Tibial artery (tissue), 4 donors: ENCODE measurements at places on chromosomes 2 and 18.

- no peak for DNase-seq
Observed at GRCh38 chr2:6972067-6972710, 55.0 kb downstream of the RNF144A start.

- DNase-seq, result no peak
Observed at GRCh38 chr18:7521226-7521856, 45.8 kb upstream of the PTPRM start.

- no peak for DNase-seq
Observed at GRCh38 chr18:21309248-21309647, 67.2 kb downstream of the GREB1L start.

- DNase-seq, result no peak
Observed at GRCh38 chr2:231374771-231375170, 20.7 kb upstream of the B3GNT7 start.

GRCh38 chr2:115163572-115163971 is 721.1 kb downstream of the DPP10 start:
- no peak for DNase-seq

DNA sequence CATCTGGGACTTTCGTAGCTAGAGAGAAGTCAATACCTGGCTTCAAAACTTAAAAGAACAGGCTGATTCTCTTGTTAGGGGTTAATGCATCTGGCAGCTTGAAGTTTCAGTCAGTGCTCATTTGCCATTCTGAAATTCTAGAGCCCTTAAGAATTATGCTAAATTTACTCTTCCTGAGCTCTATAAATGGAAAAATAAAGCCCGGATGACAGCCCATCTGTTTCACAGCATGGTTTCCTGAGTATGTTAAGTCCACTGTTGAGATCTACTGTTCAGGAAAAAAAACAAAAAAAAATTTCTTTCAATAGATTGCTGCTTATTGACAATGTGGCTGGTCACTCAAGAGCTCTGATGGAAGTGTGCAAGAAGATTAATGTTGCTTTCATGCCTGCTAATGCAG is 101.3 kb upstream of the RPE start:
- DNase-seq, result no peak

DNA sequence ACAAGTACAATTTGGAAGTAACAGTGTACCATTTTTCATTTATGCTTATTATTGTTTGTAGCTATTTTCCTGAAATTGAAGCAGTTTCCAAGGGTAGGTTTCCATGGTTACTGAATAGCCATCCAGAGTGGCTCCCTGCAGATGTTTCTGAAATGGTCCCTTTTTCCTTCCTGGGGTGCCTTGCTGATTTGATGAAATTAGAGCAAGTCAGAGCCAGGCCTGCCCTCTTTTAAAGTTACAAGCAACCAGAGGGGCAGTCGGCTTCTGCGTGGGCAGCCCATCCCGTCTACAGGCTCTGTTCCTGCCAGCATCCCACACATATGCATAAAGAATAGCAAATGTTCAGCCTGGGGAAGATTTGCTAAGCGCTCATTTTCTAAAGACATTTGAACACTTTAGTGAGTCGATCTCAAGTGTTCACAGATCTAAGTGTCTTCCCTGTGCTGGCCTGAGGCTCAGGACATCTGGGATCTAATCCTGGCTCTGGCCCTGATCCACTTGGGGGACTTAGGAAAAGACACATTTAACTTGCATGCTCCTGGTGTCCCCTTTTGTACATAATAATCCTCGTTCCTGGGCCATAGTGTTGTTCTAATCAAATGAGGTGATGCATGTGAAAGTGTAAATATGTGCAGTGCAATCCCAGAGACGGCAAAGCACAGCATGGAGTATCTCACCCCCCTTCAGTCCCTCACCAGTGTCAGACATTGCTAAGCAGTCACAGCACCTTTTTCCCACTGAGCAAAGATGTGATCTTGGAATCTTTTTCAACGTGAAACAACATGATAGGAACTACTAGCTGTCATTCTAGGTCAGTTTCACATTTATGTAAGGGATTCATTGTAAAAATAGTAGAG is 92.2 kb downstream of the STPG4 start:
- no peak for DNase-seq

DNA sequence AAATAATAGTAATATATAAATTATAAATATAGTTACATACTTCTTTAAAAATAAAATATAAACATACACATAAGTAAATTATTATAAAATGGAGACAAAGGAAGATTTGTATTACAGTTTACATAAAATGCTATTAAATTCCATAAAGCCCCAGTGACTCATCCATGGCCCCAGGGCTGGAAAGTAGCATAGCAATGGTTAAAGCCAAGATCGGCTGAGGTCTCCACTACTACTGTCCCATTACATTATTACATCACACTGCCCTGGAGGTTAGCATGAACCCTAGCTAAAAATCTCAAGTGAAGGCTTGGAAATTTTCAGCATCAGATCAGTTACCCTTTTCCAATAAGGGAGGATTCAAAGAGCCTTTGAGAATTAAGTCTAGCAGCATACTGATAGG is 936.2 kb downstream of the DSC3 start:
- DNase-seq, result no peak

GRCh38 chr2:196263181-196263747 is 91.9 kb upstream of the STK17B start:
- DNase-seq, result no peak

- no peak for DNase-seq
Observed at GRCh38 chr2:138112536-138112935, 148.3 kb downstream of the HNMT start.

GRCh38 chr2:173028141-173028540 is 47.5 kb upstream of the MAP3K20 start:
- no peak for DNase-seq

DNA sequence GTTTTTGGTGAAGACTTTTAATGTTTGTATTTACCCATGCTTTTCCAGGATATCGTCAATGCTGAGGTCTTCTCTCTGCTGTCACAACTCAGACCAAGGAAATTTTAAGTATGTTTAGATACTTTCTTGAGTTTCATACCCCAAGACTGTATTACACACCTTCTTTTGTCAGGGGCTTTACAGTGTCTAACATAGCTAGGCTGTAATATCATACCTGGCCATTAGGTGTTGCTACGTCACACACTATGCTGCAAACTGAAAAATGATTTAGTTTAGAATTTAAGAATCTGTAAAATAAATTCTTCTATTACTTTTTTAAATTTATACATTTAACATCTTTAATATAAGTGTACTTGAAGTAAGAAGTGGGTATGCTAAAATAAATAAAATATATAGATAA is 358.4 kb upstream of the NRP2 start:
- DNase-seq, result no peak

DNA sequence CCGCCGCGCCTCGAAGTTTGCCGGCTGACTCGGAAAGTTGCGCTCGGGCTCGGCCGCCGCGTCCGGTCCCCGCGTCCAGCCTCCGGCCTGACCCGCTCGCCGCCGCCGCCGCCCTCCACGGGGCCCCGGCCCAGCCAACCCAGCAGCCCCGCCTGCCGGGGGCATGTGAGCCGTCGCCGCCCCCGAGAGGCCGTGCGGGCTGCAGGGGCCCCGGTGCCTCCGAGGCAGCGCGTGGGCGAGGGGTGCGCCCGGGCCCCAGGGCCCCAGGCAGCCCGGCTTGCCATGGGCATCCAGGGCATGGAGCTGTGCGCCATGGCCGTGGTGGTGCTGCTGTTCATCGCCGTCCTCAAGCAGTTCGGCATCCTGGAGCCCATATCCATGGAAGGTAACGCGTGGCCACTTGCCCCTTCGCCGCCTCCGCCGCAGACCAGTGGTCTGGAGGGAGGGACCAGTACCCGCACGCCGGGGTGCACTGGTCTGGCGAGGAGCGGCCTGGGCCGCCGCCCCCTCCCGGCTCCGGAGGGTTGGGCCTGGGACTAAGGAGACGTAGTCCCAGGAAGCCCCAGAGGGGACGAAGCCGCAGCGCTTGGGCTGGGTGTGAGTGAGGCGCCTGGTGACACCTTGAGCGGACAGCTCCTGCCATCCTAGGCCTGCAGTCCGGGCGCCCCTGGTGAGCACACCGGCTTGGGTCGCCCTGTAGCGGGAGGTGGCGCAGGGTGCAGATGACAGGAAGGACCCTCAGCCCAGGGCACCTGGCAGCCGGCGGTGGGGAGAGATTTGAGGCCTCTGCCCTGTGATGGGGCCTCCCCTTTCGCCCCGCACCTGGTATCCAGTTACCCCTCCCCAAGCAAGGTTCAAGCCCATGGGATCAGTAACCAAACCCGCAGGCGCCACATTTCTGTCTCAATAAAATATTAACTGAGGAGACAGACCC is 49.9 kb downstream of the KCNIP3 start:
- DNase-seq, result no peak

DNA sequence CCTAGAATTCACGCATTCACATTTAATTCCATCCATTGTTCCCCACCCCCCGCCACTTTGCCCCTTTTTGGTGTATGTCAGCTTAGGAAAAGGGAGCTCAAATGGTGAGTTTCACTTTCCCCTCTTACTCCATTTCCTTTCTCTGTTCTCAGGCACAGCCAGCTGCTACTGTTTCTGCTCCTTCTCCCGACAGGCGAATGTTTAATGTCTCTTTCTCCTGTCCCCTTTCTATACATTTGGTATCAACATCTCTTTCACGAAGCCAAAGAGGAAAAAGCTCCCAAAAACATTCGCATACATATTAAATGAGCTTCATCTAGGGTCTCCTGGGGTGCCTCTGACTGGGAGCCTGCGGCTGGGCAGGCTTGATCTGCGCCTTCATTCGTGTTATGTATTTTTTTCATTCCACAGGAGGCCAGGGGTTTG is 124.2 kb upstream of the SATB2 start:
- DNase-seq, result no peak

- no peak for DNase-seq
Observed at GRCh38 chr18:25171334-25171733, 180.6 kb downstream of the ZNF521 start.

DNA sequence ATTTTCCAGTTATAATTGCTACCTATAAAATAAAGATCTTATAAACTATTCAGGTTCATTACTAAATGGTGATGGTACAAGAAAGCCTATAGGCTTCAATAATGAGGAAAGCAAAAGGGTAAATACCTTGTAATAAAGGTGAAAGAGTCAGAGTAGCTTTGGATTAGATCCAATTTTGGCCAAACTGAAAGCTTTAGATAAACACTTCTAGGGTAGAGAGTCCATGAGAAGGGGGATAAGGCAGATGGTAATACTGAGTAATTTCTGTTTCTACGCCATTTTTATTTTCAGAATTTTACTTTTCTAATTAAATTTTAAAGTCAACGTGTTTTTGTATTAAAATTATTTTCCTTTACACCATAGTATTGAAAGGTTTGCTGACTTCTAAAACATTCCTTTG is 9.4 kb downstream of the CASP8 start:
- DNase-seq, result no peak
